ENCODE measurements at places on chromosomes 3 and 15. TPM values are rescaled to one million over a fixed set of nuclear protein-coding genes. Genes with fewer than 3 reads are reported as not detected.

DNA sequence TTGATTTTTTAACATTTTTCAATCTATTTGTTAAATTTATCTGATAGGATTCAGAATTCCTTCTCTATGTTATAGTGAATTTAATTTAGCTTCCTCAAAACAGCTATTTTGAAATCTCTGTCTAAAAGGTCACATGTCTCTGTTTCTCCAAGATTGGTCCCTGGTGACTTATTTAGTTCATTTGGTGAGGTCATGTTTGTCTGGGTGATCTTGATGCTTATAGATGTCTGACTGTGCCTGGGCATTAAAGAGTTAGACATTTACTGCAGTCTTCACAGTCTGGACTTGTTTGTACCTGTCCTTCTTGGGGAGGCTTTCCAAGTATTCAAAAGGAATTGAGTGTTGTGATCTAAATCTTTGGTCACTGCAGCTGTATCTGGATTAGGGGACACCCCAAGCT lies 169.5 kb upstream of the C2CD4B start:
- DNase-seq = no peak

DNA sequence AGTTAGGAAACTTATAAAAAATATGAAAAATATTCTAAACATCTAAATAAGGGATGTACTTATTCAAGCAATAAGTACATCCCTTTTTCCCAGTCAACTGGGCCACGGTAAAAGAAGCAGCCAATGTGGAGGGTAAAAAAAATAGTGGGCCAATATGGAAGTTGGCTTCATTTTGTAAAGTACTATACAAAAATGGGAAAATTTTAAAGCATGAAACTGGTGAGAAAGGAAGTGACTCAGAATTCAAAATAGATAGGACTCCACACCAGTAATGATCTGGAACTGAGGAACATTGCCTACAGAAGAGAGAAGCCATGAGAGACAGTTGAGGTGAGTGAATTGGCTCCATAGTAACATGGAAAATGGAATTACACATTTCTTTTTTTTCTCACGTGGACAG lies 108.9 kb downstream of the FNDC3B start:
- no peak for DNase-seq

Gene CDHR4
- total RNA-seq = 0.10 TPM

- no peak for DNase-seq
These were observed 166.2 kb upstream of the VEPH1 start for GRCh38 chr3:157669416-157669815.

DNA sequence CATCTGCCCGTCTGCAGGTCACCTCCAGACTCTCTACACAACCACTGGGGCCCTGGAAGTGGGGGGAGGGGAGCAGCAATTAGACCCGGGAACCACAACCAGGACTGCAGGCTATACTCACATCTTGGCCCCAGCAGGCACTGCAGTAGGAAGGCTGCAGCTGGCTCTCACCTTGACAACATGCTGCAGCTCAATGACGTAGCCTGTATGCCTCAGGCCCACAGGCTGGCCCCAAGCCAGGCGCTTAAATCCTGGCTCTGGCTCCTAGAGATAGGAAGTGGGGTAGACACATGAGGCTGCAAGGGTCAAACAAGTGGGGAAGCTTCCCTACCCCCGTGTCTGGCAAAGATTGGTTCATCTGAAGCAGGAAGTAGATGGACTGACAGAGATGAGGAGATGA lies 4.6 kb upstream of the QRICH1 start:
- DNase-seq = no peak

- DNase-seq = no peak
These were observed 35.5 kb downstream of the MESD start for GRCh38 chr15:80953953-80954778.

Gene FBXL2
- total RNA-seq = 6.8 TPM

DNA sequence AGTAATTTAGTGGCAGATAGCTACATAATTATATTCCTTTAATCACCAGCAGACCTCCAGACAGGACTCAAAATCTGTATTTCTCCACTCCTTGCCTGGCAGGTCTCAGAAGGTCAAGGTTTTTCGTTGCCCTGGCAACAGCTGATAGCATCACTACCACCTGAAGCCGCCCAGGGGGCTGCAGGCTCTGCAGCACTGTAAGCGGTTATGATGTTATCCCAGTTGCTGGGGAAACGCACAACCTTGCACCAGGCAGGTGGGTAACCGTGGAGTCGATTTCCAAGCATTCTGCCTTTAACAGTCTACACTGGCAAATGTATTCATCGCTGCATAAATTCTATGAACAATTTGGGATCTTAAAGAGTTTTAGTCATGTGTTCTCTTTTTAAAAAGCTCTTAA lies 756.3 kb downstream of the NTRK3 start:
- no peak for DNase-seq

DNA sequence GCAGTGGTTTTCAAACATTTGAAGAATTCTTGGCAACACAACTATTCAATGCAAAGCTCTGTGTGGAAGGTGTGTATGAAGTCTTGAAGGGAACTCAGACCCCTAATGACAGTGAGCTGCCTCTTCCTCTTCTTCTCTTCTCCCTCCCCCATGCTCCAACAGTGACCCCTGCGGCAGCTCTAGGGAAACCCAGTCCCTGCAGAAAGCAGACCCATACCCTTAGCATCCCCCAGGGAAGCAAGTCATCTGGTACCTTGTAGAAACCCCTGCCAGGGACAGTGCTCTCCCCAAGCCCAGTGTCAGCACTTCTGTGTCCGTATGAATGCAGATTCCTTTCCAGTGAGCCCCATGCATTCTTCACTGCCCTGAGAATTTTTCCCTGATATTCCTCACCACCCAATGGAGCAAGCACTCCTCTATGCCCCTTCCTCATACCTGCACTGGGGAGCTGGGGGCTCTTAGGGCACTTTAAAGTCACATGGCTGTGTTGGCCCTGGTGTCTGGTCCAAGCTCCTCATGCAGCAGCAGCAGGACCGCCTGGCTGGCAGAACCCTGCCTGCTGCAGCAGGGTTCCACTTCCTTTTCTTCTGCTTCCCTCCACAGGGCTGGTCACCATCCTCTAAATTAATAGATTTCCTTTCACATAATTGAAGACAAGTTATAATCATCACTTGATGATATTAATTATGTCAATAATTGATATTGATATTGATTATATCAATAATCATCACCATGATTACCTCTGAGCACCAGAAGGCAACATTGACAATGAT lies 442.5 kb downstream of the EPHB1 start:
- no peak for DNase-seq

Gene FBXO40
- not detected for total RNA-seq

Measured in MG63 (cell line).